Gastroesophageal sphincter (tissue), 4 donors: ENCODE measurements at places on chromosomes 11 and 22. TPM values are rescaled to one million over a fixed set of nuclear protein-coding genes. Genes with fewer than 3 reads are reported as not detected.

Gene MICAL3
- total RNA-seq = 52.5 TPM

Gene CDC45
- total RNA-seq = not detected

Gene STK33
- 22.4 TPM for total RNA-seq

Gene VPREB1
- total RNA-seq = not detected

Gene TPBGL
- total RNA-seq = 0.13 TPM

Gene MYRF
- 0.27 TPM for total RNA-seq

Gene FLRT1
- total RNA-seq = 4.7 TPM

Gene MS4A4A
- 14.0 TPM for total RNA-seq

Gene DEUP1
- total RNA-seq = not detected

Gene ZDHHC8
- 27.8 TPM for total RNA-seq

Gene ROM1
- total RNA-seq = 10.5 TPM
